ENCODE measurements at places on chromosomes 3 and 15.

GRCh38 chr3:113625834-113626233, 70.6 kb downstream of the USF3 start:
- no peak for DNase-seq

- no peak for DNase-seq
These were observed 57.8 kb downstream of the GRIP2 start for GRCh38 chr3:14482271-14482721.

DNA sequence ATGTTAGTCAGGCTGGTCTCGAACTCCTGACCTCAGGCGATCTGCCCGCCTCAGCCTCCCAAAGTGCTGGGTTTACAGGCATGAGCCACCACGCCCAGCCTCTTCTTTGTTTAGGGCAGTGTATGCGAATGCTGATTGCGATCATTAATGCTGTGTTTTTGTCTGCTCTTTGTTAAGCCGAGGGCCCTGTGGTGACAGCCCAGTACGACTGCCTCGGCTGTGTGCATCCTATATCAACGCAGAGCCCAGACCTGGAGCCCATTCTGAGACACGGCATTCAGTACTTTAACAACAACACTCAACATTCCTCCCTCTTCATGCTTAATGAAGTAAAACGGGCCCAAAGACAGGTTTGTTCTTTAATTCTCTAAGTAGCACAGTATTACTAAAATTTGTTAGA, 7.8 kb downstream of the KNG1 start:
- DNase-seq = no peak

- no peak for DNase-seq
These were observed 220.4 kb upstream of the THBS1 start for GRCh38 chr15:39360452-39360851.

- no peak for DNase-seq
These were observed 1.8 kb upstream of the YEATS2 start for GRCh38 chr3:183695569-183696364.

DNA sequence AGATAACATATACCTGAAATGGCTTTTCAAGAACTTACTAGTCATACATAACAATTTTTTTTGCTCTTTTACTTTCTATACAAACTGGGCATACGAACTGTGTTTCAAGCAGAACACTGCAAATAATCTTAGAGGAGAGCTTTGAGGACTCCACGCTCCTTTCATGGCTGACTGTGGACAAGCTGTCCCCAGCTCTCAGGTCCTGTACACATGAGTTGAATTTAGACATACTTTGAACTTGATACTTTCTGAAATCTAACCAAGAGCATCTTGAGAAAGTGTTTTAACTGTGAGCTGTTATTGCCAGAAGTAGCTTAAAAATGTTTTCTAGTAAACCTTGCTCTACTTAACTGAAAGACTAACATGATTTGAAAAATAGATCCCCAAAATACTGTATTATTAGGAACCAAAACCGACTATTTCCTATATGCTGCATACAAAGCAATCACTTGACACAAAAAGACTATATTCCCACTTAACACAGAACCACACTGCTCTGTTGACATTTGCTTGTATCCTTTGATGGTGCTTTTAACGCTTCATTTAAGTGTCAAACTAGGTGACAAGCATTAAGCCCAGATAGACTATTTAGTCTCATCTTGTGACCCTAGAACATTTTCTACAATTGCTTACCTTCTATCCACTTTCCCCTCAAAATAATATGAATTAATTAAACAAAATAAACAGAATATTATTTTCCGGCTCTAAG, 755.8 kb downstream of the ROBO1 start:
- no peak for DNase-seq

DNA sequence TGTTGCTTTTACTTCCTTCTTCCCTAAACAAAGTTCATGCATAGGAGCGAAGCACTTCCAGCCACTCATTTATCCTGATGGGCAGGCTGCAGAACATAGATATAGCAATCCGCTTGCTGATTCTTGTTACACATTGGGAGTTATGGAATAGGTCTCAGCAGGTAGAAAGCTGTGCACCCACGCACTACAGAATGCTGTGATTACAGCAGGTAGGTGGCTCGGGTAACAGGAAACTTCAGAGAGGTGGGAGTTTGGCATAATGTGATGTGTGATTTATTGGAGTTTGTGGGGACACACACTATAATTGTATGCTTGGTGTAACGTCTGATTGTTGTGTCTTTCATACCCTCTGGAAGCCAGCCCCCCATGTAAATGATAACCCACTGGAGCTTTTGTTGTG, 99.2 kb upstream of the MEIS2 start:
- DNase-seq = no peak

DNA sequence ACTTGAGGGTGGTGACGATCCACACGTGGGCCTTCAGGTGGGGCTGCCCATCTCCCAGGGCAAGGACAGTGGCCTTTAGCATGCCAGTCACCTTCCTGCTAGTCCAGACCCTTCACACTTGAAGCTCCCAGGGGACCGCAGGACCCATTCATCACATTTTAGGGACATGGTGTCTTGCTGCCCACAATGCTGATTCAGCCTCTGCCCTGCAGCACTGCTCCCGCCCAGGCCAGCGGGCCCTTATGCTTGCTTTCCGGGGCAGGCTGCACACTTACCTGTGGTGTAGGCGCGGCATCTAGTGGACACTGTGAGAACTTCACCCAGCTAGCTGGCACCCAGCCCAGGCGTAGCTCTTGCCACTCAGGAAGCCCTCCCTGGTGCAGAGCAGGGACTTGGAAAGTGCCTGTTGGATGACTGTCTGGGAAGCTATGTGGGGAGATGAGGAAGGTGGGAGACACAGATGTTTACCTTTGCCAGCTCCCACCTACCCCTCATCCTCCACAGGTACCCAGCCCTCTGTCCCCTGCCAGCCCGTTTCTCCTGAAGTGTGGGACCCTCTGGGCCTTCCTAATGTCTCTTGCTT, 26.3 kb upstream of the NR2C2 start:
- peak; percentile 54 for DNase-seq

- DNase-seq = no peak
These were observed 302.5 kb downstream of the ZPLD1 start for GRCh38 chr3:102737353-102737752.

- no peak for DNase-seq
These were observed 9.2 kb upstream of the MST1R start for GRCh38 chr3:49912881-49913281.

- DNase-seq = no peak
These were observed 33.3 kb downstream of the FAM3D start for GRCh38 chr3:58633157-58633865.

- DNase-seq = no peak
These were observed 675 bp downstream of the RBM15B start for GRCh38 chr3:51391566-51392354.

- DNase-seq = no peak
These were observed 199.5 kb upstream of the LPP start for GRCh38 chr3:187954516-187954872.

- DNase-seq = no peak
These were observed 269.1 kb downstream of the SCAPER start for GRCh38 chr15:76636059-76636458.

- DNase-seq = no peak
These were observed 9.2 kb downstream of the CD86 start for GRCh38 chr3:122064326-122064725.

DNA sequence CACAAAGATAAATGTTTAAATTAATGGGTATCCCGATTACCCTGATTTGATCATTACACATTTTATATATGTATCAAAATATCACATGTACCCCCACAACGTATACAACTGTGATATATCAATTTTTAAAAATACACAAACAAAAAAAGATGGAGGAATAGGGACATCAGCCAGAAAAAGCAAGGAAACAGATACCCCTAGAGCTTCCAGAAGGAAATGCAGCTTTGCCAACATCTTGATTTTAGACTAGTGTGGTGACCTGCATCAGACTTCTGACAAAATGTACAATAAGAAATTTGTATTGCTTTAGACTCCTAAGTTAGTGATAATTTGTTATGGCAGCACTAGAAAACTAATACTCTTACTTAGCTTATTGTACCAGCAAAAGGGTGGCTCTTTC, 483.8 kb downstream of the TUSC7 start:
- no peak for DNase-seq

- no peak for DNase-seq
These were observed 4.0 kb upstream of the CFAP100 start for GRCh38 chr3:126390751-126391150.

- DNase-seq = no peak
These were observed 43.9 kb upstream of the CLRN1 start for GRCh38 chr3:151016478-151016795.

GRCh38 chr3:118955914-118956556, 78.6 kb downstream of the IGSF11 start:
- DNase-seq = no peak

GRCh38 chr15:59346951-59347350, 25.7 kb downstream of the MYO1E start:
- no peak for DNase-seq

DNA sequence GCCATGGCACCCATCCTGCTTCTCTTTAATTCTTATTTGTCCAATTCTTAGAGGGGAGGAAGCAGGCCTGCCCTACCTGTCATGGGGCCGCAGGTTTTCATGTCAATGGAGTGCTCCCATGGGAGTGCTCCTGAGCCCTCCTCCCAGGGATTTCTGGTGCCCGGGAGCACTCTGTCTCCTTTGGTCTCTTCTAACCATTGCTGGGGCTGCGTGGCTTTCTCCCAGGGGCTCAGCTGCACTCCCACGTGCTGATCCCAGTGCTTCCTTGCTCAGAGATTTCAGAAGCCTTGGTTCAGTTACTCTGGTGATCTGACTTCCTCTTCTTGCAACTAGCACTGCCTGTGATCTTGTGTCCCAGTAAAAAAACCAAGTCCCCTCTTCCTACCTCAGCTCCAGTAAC, 68.0 kb upstream of the ARL8B start:
- no peak for DNase-seq

GRCh38 chr3:100865442-100865841, 127.8 kb downstream of the ABI3BP start:
- no peak for DNase-seq

- no peak for DNase-seq
These were observed 24.5 kb downstream of the IQGAP1 start for GRCh38 chr15:90412356-90413194.

DNA sequence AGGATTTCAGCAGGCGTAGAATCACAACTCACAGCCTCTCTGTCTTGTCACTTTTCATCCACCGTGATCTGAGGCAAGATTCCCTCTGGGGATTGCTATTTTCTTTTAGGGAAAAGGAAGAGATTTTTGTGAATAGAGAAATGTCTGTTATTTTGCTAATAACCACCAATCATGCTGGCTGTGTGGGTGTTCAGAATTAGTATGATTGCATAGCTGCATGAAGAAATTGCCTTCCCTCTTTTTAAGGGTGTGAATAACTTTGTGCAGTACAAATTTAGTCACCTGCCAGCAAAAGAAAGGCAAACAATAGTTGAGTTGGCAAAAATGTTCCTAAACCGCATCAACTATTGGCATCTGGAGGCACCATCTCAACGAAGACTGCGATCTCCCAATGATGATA, 60.8 kb downstream of the KAT2B start:
- no peak for DNase-seq

DNA sequence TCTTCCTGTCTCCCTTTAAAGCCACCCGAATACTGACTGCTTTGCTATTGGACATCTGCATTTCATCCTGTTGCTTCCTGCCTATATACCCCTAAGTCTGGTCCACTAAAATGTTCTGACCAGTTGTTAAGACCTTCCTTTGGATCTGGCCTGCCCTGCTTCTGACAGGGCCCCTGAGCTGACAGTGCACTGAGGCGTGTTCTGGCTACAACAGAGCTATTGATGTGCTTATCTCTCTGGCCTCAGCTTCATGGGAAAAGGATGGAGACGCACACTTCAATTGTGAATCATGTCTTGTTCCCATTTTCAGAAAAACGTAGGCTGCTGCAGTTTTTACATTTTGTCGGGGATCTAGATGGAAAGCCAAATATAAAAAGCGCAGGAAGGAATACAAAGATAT, 7.1 kb upstream of the P3H2 start:
- no peak for DNase-seq

- no peak for DNase-seq
These were observed 90.7 kb downstream of the SCN11A start for GRCh38 chr3:38960953-38961622.

GRCh38 chr3:50490424-50490823, 13.0 kb downstream of the CACNA2D2 start:
- DNase-seq = no peak

- no peak for DNase-seq
These were observed 307.1 kb downstream of the MECOM start for GRCh38 chr3:169356284-169356955.

DNA sequence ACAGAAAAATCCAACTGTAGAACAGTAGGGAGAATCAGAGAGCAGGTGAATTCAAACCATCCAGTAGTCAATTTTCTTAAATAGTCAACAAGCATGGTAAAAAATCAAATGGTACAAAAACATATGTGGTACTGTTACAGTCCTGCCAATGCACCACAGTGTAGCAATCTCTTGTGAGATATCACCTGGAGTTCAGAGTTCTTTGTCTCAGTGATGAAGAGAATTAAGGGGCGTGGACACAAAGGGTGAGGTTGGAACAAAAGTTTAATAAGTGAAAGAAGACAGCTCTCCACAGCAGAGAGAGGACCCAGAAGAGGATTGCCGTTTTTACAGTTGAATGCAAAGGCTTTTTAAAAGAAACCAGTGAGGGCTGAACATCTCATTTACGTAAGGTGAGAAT, 113.2 kb downstream of the NEO1 start:
- no peak for DNase-seq

DNA sequence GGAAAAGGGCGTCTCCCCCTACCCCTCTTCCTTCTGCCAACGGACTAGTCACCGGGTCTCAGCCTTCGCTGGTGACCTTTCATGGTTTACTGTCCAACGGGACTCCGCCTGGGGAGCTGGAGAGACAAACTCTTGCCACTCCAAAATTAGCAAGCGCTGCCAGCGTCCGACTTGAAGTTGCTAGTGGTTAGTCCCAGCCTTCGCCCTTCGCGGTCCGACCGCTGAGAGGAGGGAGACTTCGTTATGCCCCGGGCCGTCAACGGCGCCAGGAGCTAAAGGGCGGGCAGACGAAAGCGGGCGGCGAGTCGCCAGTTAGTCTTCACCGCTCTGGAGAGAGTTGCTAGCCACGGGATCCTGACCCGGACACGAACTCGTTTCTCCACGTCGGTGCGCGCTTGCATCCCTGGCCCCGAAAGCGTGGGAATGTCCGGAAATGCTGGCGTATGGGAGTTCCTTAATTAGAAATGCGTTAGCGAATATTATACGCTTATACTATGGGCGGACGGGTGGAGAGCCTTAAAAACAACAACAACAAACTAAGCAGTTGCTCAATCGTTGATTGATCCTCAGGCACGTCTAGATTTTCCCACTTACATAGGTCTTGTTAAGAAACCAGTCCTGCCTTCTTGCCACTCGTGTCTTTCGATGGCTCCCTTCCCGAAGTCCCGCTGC, 716 bp downstream of the SMC4 start:
- DNase-seq = no peak
